GM04503 (cell line): ENCODE measurements at places on chromosomes 12 and 14.

DNA sequence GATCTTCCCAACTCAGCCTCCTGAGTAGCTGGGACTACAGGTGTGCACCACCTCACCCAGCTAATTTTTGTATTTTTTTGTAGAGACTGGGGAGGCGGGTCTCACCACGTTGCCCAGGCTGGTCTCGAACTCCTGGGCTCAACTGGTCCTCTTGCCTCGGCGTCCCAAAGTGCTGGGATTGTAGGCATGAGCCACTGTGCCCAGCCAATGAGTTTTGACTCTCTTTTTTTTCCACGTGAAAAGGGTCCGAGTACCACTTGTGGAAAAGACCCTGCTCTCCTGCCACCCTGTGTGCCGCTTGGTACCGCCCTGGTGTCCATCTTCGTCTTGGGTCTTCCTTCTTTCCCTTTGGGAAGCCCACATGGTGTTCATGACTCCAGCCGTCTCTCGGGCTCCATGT is 17.6 kb downstream of the TEDC1 start:
- DNase-seq: no peak

GRCh38 chr14:95490138-95490509 is 26.3 kb downstream of the SYNE3 start:
- no peak for DNase-seq

DNA sequence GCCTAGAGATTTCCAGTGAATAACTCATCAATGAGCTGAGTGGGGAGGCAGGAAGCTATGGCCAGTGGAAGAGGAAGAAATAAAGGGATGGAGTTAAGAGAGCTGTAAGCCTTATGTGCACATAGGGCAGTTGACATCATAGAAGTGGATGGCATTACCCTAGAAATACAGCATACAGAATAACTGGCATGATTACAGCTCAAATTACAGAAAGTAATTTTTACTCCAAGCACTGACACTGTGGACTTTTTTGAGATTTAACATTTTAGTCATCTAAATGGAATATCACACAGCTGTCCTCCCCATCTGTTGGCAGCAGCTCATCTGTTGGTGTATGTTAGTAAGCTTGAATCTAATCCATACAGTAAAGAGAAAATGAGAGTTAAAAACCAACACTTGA is 5.4 kb upstream of the IPO8 start:
- DNase-seq: no peak

GRCh38 chr14:95901054-95901453 is 24.4 kb downstream of the TUNAR start:
- peak; percentile 9 for DNase-seq

GRCh38 chr14:34069854-34070582 is 119.1 kb upstream of the EGLN3 start:
- DNase-seq: no peak

- no peak for DNase-seq
Observed at GRCh38 chr12:131063413-131063812, 109.7 kb downstream of the ADGRD1 start.

- no peak for DNase-seq
Observed at GRCh38 chr12:86660488-86661147, 404.4 kb upstream of the MGAT4C start.
